Activated CD4-positive, alpha-beta T cell treated with anti-CD3 and anti-CD28 coated beads, Interleukin-2, amount 10 ng/mL, durations not matched to agents 24 days and 14 days (primary cell): ENCODE measurements at places on chromosomes 5 and 9. TPM values are rescaled to one million over a fixed set of nuclear protein-coding genes. Genes with fewer than 3 reads are reported as not detected.

GRCh38 chr9:21029661-21030060 is 1.8 kb downstream of the HACD4 start:
- H3K27ac ChIP-seq, result no peak overlapping the region
- peaks cover 3% of the 10 kb centered on the region for H3K27me3 ChIP-seq
- peaks cover 11% of the 10 kb centered on the region for H3K4me1 ChIP-seq
- no peak overlapping the region for H3K4me3 ChIP-seq

The ZDHHC21 gene
- total RNA-seq, result 11.2 and 11.6 TPM in 2 replicates

DNA sequence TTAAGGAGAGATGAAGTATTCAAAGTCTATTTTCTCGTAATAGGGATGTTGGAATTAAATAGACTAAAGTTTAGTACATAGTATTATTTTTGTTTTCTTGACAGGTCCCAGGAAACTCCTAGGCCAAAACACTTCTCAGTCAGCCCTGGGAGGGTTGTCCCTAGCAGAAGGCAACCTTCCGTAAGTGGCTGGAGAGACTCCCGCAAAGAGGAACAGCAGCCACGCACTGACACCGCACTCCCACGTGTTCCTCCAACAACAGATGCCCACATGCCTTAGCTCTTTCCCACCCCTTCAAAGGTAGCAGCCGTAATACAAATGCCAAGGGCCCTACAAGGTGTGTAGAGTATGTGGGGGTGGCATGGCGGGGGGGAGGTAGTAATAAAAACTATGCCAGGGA is 28.4 kb downstream of the PCDHGC5 start:
- H3K4me3 ChIP-seq, result no peak overlapping the region
- no peaks in the 10 kb centered on the region for H3K27me3 ChIP-seq
- H3K4me1 ChIP-seq, result peaks cover 38% of the 10 kb centered on the region
- no peak for DNase-seq
- H3K27ac ChIP-seq, result no peak overlapping the region

- no peak overlapping the region for H3K27ac ChIP-seq
- H3K4me3 ChIP-seq, result no peak overlapping the region
- H3K36me3 ChIP-seq, result no peaks in the 10 kb centered on the region
- no peaks in the 10 kb centered on the region for H3K4me1 ChIP-seq
These were observed 329.2 kb upstream of the CCNH start for GRCh38 chr5:87741881-87742280.

DNA sequence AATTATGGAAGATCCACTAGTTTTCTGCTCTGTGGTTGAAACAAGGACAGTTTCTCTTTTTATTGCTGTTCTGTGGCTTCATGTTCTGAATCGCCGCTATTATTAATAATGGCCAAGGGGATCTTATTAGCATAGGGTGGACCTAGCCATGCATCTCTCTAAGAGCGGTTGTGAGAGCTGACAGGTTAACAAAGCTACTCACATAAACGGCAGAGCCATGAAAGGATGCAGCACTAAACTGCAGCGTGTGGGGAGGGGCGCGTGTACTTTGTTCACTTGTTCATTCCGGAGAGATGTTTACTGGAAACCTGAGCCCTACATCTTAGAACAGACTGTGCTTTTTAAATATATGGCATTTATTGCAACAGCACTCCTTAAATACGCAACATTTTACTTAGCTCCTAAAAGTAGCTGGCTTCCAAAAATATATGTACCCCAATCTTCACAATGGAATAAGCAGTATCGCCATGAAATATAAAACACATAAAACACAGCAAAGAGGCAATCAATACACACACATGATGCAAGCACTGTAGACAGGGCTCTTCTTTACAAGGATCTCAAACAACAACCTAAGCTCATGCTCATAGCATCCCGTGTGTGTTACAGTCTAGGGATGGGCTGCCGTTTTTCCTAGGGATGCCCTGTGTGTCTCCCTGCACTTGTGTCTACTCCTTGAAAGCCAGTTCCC is 424.6 kb downstream of the MED10 start:
- no peaks in the 10 kb centered on the region for H3K36me3 ChIP-seq
- no peak overlapping the region for H3K27ac ChIP-seq
- DNase-seq, result no peak
- H3K27me3 ChIP-seq, result no peaks in the 10 kb centered on the region

DNA sequence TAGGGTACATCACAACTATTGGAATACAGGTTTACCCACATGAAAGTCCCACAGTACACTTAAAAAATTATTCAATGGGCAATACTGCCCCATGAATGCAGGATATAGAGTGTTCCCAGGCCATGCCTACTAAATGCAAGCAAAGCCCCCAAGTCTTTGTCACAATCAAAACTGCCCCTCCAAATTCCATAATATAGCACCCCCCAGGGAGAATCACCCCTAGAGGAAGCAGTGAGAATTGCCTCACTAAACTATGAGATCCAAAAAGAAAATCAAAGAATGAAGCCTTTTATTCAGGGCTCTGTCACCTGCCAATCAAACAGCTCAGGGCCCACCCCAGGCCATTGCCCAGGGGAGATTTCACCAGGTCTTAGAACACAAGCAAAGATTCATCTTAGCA is 90.8 kb downstream of the ATPSCKMT start:
- H3K27me3 ChIP-seq, result peaks cover 2% of the 10 kb centered on the region
- H3K36me3 ChIP-seq, result no peaks in the 10 kb centered on the region
- no peak overlapping the region for H3K27ac ChIP-seq
- DNase-seq, result no peak
- H3K4me3 ChIP-seq, result no peak overlapping the region

DNA sequence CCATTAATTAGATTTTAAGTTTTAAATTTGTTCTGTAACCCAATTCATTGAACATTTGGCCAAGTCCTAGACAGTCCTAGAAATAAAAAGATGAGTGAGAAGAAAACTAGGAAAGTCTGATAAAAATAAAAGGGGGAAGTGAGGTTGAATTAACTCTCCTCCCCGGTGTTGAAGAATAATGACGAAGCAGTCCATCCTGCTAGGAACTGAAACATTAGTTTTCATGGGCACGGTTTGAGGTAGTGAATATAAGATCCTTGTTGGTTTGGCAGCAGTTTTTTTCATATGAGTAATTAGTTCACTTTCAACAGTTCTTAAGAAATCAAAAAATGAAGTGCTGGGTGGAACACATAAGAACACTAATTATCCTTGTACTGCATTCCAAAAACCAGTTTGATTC is 103.1 kb downstream of the MTREX start:
- H3K36me3 ChIP-seq, result peaks cover 37% of the 10 kb centered on the region
- peaks cover 8% of the 10 kb centered on the region for H3K4me1 ChIP-seq
- H3K27me3 ChIP-seq, result no peaks in the 10 kb centered on the region
- no peak overlapping the region for H3K27ac ChIP-seq

The CNTFR gene
- not detected in 2 replicates for total RNA-seq

The CNOT6 gene
- 45.3 and 51.6 TPM in 2 replicates for total RNA-seq

The CSF2 gene
- 1,084 and 1,122 TPM in 2 replicates for total RNA-seq

GRCh38 chr9:113482991-113483675 is 19.6 kb downstream of the RGS3 start:
- DNase-seq, result no peak
- peaks cover 12% of the 10 kb centered on the region for H3K4me1 ChIP-seq
- peaks cover 9% of the 10 kb centered on the region for H3K27me3 ChIP-seq
- H3K4me3 ChIP-seq, result no peak overlapping the region

- H3K4me1 ChIP-seq, result no peaks in the 10 kb centered on the region
- H3K27me3 ChIP-seq, result no peaks in the 10 kb centered on the region
- DNase-seq, result no peak
- H3K36me3 ChIP-seq, result no peaks in the 10 kb centered on the region
These were observed 290.9 kb upstream of the RGMB start for GRCh38 chr5:98482321-98483300.

GRCh38 chr5:96051401-96051830 is 89.8 kb upstream of the ELL2 start:
- no peak overlapping the region for H3K4me3 ChIP-seq
- H3K27me3 ChIP-seq, result no peaks in the 10 kb centered on the region
- peaks cover 10% of the 10 kb centered on the region for H3K4me1 ChIP-seq
- H3K36me3 ChIP-seq, result no peaks in the 10 kb centered on the region
- H3K27ac ChIP-seq, result no peak overlapping the region
- DNase-seq, result no peak

The NTNG2 gene
- 1.6 and 1.7 TPM in 2 replicates for total RNA-seq

The SLC34A1 gene
- total RNA-seq, result not detected in 2 replicates

DNA sequence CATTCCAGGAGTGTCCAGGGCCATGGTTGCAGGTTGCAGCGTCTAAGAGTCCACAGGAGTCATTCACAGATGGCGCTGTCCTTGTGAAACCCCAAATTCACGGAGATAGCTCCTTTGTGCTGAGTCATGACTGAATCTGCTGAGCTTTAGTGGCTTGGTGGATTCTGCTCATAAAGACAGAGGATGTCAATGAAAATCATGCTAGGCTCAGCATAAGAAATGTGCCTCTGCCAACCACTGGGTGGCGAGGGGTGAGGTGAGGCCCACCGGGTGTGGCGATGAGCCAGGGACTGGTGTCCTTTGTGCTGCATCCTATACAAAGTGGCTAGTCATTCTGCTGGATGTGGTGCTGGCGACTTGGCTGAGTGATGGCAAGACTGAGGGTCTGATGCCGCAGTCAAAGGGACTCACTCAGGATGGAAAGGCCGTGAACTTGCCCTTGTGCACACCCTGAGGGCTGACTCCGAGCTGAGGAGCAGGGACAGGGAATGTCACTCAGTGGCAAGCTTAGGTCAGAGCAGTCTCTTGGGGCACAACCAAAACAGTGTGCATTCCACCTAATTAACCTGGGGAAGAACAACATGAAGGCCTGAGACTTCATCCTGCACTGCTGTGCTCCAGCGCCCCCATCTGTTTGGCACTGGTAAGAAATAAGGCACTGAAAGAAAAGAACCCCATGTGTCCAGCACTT is 71.5 kb downstream of the DAP start:
- peak overlapping the region; percentile 20 for H3K27ac ChIP-seq
- no peak overlapping the region for H3K4me3 ChIP-seq
- H3K36me3 ChIP-seq, result peaks cover 13% of the 10 kb centered on the region
- H3K27me3 ChIP-seq, result no peaks in the 10 kb centered on the region
- peak; percentile 76 for DNase-seq

The ARSI gene
- not detected in 2 replicates for total RNA-seq

The WNT8A gene
- not detected in 2 replicates for total RNA-seq

The PCDHB8 gene
- total RNA-seq, result not detected in 2 replicates

GRCh38 chr5:146365618-146366017 is 27.0 kb downstream of the POU4F3 start:
- DNase-seq, result no peak
- peaks cover 11% of the 10 kb centered on the region for H3K27me3 ChIP-seq
- H3K27ac ChIP-seq, result no peak overlapping the region
- no peak overlapping the region for H3K4me3 ChIP-seq
- H3K4me1 ChIP-seq, result no peaks in the 10 kb centered on the region

GRCh38 chr9:108654566-108654965 is 201.2 kb downstream of the ACTL7B start:
- no peaks in the 10 kb centered on the region for H3K36me3 ChIP-seq
- no peaks in the 10 kb centered on the region for H3K4me1 ChIP-seq
- no peaks in the 10 kb centered on the region for H3K27me3 ChIP-seq
- no peak overlapping the region for H3K4me3 ChIP-seq

- H3K4me1 ChIP-seq, result no peaks in the 10 kb centered on the region
- no peak for DNase-seq
- no peak overlapping the region for H3K4me3 ChIP-seq
These were observed 11.3 kb upstream of the SVEP1 start for GRCh38 chr9:110590816-110591215.

The LCN15 gene
- not detected in 2 replicates for total RNA-seq
